GM19239 (cell line): ENCODE measurements at places on chromosomes 7 and 10.

GRCh38 chr10:103193107-103193819 is at the start of gene NT5C2:
TSS of gene NT5C2 (minus strand) at chr10:103193272. CDS start at chr10:103174958, 18,314 bp downstream.
- peak; percentile 62 for DNase-seq

GRCh38 chr10:70283071-70283444 is 746 bp downstream of the NPFFR1 start:
- DNase-seq, result no peak

DNA sequence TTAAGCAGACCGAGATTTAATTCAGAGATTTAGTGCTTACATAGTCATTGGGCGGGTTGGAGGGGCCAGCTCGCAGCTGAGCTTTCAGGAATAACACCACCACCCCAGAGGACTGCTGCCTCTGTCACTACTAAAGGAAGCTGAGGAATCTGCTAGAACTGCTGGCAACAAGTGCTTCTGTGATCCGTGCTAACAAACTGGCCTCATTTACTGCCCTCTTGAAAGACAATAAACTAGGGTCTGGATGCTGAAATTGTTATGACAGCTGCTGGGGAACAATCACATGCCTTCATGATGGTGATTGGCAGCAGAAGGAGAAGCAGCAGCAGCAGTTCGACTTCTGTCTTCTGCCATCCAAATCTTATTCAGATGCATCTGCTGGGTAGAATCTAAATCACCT is 285.5 kb upstream of the TAC1 start:
- DNase-seq, result no peak

GRCh38 chr10:5416981-5417380 is 4.6 kb downstream of the NET1 start:
- DNase-seq, result no peak

DNA sequence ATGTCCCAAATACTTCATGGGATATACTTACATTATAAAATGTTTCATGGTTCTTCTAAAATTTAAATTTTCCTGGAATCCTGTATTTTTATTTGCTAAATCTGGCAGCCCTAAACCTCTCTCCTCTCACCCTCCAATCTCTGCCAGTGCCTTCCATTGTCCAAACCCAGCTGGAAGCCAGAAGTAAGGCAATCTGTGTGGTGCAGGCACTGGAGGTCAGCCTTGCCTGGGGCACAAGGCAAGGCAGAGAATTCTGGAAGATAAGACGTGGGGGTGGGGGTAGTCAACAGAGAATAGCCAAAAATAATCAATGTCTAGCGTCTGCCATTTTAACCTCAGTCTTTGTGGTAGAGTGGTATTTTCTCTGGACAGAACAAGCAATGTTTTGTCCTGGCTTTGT is 381.7 kb downstream of the GPAM start:
- no peak for DNase-seq

DNA sequence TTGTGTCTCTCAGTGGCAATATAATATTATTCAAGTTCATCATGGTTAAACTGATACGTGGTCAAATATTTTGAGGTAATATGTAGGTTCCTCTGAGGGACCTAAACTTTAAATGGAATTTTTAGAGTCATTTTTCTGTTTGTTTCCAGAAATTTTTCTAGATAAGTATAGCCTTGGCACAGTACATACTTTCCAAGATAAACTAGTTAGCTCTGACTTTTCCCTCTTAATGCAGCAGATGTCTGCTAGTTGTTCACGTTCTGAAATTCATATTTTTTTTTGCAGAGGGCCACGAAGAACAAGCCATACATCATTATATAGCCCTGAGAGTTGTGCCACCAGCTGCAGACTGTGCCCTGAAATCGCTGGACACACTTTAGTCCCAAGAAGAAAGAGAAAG is 61.6 kb downstream of the A1CF start:
- no peak for DNase-seq

DNA sequence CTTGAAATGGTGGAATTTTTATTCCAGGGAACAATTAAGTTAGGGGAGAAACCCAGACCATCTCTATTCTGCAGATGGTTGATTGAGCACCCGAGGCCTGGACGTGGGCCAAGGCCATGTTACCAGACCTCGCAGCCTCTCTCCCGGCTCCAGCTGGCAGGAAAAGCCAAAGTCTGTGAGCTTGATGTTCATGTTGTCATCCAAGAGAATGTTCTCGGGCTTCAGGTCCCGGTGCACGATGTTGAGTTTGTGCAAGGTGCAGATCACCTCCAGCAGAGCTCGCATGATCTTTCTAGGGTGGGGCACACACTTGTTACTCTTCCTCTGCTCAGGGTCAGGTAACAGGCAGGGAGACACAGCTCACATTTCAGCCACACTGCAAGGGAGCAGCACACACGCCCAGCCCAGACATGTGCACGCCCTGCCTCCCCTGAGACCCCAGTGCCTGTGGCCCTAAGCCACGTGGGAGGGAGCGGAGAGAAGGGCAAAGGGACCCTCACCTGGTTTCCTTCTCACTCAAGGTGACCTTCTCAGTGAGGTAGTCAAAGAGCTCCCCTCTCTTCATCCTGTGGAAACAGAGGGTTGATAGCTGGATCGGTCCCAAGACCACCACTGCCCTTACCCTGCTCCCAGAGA is 9.5 kb downstream of the PHKG1 start:
- no peak for DNase-seq

- DNase-seq, result no peak
Measured at GRCh38 chr7:117098457-117098856, 145.2 kb downstream of the ST7 start.

DNA sequence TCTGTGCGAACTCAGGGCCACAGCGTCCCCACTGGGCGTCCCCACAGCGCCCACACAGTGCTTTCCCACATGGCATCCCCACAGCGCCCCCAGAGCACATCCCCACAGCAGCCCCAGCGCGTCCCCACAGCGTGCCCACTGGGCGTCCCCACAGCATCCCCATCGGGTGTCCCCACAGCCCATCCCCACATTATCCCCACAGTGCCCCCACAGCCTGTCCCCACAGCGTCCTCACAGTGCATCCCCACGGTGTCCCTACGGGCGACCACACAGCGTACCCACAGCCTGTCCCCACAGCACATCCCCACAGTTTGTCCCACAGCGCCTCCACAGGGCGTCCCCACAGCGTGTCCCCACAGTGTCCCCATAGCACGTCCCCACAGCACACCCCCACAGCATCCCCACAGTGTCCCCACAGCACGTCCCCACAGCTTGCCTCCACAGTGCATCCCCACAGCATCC is 131.6 kb downstream of the ACTR3B start:
- DNase-seq, result no peak

DNA sequence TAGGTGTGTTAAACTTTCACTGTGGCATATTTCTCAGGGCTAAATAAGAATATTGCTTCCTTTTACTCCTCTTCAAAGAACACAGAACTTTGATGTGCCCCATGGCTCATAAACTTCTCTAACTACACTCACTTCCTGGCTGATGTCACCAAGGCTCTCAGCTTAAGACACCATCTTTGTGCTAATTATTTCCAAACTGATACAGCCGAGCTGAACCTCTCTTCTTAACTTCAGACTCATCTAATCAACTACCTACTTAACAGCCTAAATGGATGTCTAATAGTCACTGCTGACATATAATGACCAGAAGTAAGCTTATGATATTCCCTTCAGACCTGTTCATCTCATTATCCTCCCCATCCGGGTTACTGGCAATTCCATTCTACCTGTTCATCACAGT is 3.6 kb downstream of the C10orf67 start:
- no peak for DNase-seq

GRCh38 chr10:112365014-112365432 is 8.9 kb upstream of the ACSL5 start:
- no peak for DNase-seq

- DNase-seq, result peak; percentile 76
Measured at GRCh38 chr7:138460176-138460648, at the start of gene TRIM24. TSS of gene TRIM24 (plus strand) at chr7:138460259. CDS start at chr7:138460549, 290 bp downstream.

DNA sequence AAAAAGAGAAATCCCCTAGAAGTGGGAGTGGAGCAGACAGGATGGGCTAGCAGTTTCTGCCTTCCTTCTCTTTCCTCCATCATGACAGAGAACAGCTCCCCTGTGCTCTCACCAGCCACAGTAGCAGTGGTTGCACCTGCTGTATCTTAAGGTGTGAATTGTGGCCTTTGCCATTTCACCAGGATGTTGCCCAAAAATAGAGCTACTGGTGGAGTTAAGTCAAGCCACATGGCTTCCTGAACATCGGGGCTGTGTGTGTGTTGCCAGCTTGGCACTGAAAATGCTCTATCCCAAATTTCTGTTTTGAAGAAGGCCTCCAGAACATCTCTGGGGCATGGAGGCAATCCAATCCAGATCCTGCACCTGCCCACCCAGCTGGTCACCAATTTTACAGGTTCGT is 348.7 kb downstream of the EXOC4 start:
- DNase-seq, result no peak

DNA sequence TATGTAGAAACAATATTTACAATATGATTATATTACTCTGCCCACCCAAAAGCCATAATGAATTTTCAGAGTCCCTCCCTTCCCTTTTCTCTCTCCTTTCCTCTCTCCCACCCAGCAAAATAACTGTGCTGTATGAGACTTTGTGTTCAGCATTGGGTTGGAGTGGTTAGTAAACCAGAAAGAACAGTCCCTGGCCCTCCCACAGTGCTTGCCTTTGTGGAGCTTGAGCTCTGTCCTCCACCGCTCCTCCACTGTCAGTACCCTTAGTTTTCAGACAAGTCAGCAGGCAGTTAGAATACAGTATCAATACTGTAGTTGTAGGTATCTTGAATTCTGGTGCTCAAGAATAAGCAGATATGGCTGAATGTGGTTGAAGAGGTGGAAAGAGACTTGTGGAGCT is 92.7 kb downstream of the CDK14 start:
- DNase-seq, result no peak

- DNase-seq, result no peak
Measured at GRCh38 chr7:12765431-12766100, 78.1 kb downstream of the ARL4A start.

- DNase-seq, result no peak
Measured at GRCh38 chr10:122822973-122823690, 22.5 kb downstream of the CUZD1 start.

GRCh38 chr10:86001521-86001920 is 365.1 kb downstream of the GRID1 start:
- no peak for DNase-seq
